Stimulated activated CD8-positive, alpha-beta memory T cell treated with anti-CD3 and anti-CD28 coated beads, Interleukin-4, amount 100 ng/mL, for 1 hour (primary cell): ENCODE measurements at places on chromosomes 2 and 18.

DNA sequence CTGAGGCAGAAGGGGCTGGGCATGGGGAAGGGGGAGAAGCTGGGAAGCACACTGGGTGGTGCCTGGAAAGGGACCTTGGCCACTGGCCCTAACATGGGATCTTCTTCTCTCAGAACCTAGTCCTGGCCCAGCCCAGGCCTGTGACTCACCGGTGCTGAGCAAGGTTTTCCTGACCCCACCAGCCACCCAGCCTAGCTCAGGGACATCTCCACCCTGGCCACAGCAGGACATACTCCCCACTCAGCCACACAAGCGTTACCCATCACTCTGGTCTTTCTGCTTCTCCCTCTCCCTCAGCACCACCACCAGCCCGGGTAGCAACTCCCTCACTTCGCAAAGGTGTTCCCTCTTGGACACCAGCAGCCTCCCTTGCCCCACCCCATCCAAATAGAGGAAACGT, 22.8 kb downstream of the TNS1 start:
- DNase-seq: no peak

DNA sequence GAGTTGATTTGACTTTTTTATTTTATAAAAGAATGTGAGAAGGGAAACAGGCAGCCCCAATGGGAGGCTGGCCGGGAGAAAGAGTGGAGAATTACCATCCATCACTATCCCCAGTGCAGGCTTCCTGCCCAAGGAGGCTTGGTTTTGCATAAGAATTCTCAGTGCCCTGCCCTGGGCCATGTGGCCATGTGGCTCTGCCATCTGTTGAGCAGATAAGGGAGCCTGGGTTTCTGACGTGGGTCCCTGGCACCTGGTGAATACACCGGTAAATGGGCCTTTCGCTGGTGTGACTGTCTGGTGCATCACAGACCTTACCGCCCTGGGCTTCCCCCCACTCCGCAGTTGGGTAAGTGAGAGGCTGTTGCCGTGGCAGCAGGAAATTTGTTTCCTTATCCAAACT, 54.5 kb upstream of the TMEM163 start:
- DNase-seq: no peak

DNA sequence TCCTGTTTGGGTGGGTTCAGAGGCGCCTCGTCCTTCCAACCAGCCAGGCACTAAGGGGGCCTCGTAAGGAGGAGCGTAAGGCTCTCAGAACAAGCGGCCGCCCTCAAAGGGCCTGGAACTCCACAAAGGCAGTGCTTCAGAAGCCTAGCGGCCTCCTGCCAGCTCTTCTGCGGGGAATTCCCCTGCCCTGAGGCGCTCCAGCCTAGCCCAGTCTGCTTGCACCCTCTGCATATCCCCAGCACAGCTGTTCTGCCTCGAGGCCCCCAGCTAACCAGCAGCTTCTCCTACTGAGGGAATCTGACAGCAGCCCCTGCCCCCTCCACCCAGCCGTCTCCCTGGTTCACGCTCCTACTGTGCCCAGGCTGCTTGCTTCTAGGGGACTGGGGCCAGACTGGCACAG, 265.9 kb downstream of the TFCP2L1 start:
- no peak for DNase-seq

GRCh38 chr18:77201506-77201905, 48.1 kb upstream of the GALR1 start:
- DNase-seq: no peak

DNA sequence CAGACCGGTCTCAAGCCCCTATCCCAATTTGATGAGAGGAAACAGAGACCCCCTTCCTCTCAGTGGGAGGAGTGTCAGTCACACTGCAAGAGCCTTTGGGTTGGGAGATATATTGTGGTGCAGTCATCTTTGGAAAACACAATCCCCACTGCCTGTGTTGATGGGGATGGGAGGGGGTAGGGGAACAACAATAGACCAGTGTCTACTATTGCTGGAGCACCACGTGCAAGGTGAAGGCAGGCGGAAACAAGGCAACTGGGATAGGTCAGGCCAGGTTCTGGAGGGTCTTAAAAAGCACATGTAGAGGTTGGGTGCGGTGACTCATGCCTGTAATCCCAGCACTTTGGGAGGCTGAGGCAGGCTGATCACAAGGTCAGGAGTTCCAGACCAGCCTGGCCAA, 127.9 kb downstream of the ZFP36L2 start:
- DNase-seq: no peak

GRCh38 chr2:9137379-9138150, 69.0 kb upstream of the ASAP2 start:
- DNase-seq: no peak

GRCh38 chr2:17035010-17035409, 369.4 kb upstream of the CYRIA start:
- DNase-seq: no peak

- DNase-seq: no peak
Observed at GRCh38 chr2:180150606-180151005, 143.5 kb upstream of the CWC22 start.

DNA sequence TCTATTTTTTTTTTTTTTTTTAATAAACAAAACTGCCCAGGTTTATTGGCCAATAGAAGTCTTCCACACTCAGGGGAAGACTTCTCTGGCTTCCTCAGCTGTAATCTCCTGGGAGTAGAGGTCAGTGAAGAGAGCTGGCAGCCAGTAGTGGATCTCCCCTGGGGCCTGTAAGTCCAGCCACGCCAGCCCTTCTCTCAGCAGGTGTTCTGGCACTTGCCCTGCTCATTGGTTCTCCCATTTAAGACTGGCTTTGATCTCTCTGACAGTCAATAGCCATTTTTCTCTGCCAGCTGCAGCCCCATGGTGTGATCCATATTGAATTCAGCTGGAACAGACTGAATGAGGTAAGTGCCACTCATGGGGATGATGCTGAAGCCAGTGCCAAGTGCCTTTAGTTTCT, 170.6 kb upstream of the SPHKAP start:
- no peak for DNase-seq

DNA sequence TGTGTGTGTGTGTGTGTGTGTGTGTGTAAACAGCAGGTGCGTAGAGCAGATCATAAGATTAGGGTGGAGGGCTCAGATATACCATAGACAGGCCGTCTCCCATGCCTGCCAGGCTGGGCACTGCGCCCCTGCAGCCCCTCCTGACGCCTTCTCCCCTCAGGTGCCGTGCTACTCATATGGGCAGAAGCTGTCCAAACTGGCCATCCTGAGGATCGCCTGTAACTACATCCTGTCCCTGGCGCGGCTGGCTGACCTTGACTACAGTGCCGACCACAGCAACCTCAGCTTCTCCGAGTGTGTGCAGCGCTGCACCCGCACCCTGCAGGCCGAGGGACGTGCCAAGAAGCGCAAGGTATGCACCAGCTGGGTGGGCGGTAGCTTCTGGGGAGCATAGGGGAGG, 10.0 kb downstream of the ATOH8 start:
- DNase-seq: no peak

GRCh38 chr2:188523919-188524318, 232.2 kb downstream of the GULP1 start:
- no peak for DNase-seq

DNA sequence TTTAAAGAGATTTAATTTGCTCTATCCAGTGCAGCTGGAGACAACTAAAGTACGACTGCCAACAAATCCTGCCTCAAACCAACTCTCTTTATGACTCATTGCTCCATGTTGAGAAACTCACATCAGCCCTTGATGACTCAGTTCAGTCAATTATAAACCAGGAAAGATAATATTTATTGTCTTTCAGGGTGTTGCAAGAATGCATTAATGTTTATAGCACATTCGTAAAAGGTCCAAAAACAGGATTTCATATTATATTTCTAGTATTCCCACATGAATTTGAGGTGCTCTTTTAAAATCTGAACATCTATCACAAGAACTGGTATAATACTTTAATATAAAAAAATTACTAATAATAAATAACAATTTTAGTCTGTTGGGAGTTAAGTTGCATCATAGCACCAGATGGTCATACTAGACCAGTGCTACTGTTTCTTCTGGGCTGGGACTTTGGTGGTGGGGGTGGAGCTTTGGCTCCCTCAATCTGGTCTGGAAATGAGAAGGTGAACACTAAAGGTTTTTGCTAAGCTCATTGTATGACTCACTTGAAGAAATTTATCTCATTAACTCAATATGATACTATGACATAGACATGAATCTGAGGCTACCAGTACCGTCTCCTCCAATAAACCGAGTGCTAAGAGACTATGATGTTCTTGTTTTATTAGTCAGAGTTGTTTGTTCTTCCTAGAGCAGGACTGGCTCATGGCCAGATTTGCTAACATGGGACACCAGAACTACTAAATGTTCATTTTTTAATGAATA, 26.6 kb upstream of the MAP3K20 start:
- no peak for DNase-seq

GRCh38 chr2:50401772-50402653, 629.9 kb downstream of the NRXN1 start:
- no peak for DNase-seq

DNA sequence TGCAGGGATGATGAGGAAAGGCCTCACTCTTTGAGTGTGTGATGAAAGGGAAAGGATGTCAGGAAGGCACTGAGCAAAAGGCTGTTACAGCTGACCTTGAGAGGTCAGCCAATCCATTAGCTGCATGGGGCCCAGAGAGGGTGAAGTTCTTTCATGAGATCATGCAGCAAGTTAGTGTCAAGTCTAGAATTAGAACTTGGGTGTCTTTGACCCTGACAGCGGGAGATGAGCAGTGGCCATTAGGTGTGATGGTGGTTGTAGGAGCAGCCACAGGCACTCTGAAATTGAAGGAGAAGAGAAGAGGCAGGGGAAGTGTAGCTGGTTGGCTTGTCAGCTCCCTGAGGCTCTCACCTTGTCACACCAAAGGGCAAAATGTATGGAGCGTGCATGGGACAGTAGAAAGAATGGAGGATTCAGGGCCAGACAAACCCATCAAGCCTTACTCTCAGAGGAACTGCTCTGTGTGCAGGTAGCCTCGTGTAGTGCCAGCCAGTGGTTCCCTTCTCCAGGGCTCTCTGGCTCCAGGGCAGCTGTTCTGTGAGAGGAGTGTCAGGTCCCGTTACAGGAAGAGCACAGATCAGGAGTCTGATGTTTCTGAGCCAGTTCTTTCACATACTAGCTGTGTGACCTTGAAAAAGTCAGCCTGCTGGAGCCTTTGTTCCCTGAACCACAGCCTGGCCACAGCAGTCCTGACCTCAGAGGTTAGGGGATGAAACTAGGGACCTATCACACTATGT, 35.9 kb downstream of the MAP4K4 start:
- DNase-seq: no peak
